ENCODE measurements at places on chromosomes 7 and 10.

DNA sequence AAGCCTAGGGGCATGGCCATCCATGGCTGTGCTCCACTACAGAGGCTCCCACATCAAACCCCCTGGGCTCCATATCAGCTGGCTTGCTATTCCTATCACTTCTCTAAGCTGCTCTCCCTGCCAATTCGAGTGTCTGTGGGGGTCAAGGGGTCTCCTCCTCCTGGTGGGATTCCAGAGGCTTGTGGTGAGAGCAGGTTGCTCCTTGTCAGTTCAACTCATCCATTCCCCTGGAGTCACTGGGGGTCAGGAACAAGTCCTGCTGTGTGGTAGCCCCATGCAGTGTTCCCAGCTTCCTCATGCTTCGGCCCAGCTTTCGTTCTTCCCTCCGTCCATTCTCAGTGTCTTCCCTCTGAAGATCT is 86.6 kb upstream of the UNC5B start:
- DNase-seq = no peak

- DNase-seq = no peak
These were observed 46.5 kb downstream of the INHBA start for GRCh38 chr7:41656366-41656765.

- no peak for DNase-seq
These were observed 33.8 kb downstream of the MAP3K8 start for GRCh38 chr10:30467651-30468338.

DNA sequence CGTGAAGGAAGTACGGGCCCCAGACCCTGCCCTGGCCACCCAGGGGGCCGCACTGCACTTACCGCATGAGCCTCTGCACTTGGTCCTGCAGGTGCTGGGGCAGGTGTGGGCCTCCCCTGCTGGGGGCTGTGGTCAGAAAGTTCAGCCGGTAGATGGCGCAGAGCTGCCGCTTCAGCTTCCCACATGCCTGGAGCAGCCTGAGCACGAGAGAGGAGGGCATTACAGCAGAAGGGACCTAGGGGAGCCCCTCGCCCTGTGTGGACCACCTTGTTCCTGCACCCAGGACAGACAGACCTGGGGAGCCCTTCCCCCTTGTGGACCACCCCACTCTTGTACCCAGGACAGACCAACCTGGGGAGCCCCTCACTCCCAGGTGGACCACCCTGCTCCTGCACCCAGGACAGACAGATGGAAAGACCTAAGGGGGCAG is 8.7 kb upstream of the PYROXD2 start:
- no peak for DNase-seq

GRCh38 chr7:157827863-157828160 is 491.0 kb downstream of the DNAJB6 start:
- no peak for DNase-seq

GRCh38 chr10:18401416-18402195 is 249.8 kb downstream of the NSUN6 start:
- no peak for DNase-seq

DNA sequence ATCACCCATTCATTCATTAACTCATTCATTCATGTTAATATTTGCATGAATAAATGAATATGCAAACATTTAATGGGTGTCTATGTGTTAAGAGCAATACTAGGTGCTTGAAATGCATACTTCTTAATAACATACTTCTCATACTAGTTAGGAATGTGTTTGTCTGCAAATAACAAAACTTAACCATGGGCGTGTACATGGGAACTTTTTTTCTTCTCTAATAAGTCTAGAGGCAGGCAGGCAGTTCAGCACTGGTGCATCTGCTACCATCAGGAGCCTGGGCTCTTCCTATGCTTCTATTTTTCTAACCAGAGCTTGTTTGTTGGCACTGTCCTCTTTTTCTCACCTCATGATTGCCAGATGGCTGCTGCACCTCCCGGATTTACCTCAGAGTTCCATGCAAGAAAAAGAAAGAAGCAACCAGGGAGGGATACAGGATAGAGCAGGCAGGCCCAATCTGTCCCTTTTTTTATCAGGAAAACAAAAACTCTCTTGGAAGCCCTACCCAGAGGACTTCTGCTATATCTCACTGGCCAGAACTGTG is 22.7 kb downstream of the CDHR3 start:
- no peak for DNase-seq

DNA sequence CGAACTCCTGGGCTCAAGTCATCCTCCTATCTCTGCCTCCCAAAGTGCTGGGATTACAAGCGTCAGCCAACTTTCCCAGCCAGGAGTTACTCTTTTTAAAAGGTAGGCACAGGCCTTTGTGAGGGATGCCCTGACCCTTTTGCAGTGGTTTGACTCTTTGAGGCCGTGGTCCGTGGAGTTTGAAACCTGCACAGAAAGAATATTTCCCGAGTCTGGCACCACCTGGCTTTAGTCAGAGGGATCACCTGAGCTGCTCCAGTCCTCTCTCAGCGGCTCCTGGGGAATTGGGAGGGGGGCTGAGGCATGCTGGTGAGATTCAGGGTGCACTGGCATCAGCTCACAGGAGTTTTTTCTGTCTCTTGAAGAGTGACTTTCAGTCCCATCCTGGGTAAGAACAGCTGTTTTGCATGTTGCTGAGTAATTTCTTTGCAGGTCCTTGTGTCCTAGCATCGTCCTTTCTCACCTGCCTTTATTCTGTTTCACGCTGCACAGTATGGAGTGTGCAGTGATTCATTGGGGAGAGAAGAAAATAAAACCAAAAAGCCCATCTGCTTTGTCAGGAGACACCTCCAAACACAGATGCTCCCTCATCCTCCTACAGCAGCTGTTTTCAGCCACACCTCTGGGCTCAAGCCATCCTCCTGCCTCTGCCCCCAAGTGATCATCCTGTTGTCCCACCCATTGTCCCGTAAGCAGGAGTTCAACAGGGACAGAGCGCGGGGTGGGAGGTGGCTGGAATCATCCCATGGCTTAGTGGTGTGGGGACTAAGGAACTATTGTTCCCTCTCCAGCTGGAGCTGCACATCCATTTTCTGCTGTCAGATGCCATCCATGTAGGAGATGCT is 284.7 kb downstream of the CAMK1D start:
- DNase-seq = no peak

DNA sequence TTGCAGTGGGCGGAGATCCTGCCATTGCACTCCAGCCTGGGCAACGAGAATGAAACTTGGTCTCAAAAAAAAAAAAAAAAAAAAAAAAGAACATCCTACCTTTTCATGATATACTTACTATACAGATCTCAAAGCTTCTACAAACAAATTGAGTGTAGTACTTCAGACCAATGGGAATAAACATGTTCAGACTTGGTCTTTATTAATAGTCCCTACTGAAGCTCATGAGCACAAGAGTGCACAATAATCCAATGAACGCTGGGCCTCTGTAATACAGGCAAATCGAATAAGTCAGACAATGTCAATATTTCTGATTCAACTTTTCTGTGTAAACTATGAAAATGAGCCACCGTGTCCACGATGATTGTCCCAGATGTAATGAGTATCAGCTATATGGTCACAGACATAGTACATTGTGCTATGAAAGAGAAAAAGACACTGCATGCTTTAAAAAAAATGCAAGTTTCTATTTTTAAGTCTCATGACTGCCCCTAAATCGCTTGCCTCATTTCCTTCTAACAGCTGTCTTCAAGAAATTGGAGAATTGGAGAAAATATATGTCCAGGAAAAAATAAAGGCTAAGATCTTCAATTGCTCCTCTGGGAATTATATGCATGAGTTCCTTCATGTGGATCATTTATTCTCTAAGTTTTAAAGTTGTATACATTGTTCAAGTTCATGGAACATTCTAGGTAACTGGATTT is 64.0 kb upstream of the CTTNBP2 start:
- DNase-seq = no peak

GRCh38 chr10:102776779-102777456 is 33.2 kb downstream of the WBP1L start:
- DNase-seq = no peak

All from stimulated activated CD4-positive, alpha-beta T cell treated with anti-CD3 and anti-CD28 coated beads, Interleukin-15, amount 100 ng/mL, for 1 hour (primary cell).